Nucleus accumbens (tissue), 56 donors: ENCODE measurements at places on chromosomes 11 and 22.

DNA sequence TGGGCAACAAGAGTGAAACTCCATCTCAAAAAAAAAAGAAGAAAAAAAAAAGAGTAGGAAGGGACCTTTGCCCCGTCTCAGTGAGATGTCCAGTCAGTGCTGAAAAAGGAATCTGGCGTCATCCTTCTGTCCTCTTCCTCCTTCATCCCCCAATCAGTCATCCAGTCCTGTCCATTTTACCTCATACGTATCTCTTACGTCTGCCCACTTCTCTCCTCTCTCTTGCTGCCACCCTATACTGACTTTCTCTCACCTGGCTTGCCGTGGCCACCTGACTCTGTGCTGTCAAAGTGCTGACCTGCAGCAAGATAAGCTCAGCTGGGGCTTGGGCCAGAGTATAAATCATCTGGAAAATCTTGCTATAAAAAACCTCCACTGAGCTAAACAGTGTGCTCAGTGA is 13.6 kb downstream of the SEPTIN3 start:
- DNase-seq, result no peak

- DNase-seq, result peak; percentile 28
Measured at GRCh38 chr22:50531962-50532674, 2.3 kb upstream of the TYMP start.

DNA sequence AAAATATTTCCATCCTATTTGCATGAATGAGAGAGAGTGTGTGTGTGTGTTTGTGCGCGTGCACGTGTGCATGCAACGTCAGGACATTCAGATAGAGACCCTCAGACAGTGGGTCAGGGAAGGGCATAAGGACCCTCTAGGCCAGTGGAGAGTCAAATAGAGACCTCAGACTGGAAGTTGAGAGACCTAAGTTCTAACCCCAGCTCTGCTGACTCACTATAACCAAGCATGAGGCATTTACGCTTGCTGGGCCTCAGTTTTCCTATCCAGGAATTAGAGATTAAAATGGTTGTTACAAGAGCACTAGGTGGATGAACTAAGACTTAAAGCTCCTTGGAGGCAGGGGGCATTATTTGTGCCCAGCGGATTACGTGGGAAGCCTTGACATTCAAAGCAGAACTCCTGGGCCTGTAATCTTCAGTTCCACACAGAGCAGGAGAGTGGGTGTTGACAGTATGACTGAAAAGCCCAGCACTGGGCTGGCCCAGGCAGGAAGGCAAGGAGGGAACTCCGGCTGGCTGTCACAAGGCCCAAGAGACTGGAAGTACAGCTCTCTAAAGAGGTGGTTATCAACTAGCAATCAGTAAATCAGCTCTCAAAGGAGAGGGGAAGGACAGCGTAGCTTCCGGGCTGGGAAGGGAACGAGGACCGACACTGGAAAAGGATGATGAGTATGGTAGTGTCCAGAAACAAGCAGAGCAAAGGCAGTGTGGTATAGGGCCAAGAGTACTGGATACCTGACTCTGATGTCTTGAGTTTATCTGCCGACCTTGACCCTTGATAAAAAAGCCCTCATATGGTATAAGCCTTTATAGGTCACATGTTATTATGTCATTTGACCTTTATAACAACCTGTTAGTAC is 9.2 kb downstream of the RHOG start:
- DNase-seq, result no peak

DNA sequence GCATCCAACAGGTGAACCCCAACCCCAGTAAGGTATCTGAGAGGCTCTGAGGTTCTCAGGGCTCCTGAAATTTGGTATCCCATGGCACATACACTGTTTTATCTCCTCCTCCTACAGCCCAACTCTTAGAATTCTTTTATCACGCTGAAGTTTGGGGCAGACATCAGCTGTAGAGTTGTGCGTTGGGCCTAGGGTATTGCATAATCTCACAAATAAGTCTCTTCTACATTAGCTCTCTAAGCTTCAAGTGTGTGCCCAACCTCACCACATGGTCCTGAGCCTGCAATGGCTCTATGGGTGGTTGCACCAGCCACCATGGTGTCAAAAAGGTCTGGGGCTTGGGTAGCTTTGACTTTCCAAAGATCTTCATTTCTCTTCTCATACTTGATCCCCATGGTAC is 603.0 kb downstream of the BUD13 start:
- DNase-seq, result no peak

DNA sequence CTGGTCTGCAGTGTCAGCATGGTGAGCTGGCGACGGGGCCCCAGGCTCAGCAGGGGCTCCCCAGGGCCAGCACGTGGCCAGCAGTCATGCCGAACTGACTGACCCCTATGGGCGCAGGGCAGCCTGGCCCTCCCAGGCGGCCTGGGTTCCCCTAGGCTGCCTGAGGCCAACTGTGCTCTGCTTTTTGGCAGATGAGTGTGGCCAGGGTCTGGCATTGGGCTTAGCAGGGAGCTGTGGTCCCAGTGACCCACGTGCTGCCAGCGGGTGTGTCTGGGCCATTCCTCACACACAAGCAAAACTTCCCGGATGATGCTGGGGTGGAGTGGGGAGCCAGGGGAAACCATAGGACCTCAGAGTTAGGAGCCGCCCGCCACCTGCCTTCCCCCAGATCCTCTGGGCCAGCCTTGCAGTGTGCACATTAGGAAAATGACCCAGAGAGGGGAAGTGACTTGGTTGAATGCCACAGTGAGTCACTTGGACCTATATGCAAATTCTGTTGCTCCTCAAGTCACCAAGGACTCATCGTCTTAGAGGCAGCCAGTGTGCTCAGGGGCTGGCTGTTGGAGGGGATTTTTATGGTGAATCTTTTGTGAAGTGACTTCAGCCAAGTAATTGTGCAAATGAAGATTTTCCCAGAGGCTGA is 6.5 kb downstream of the ADORA2A start:
- DNase-seq, result no peak

DNA sequence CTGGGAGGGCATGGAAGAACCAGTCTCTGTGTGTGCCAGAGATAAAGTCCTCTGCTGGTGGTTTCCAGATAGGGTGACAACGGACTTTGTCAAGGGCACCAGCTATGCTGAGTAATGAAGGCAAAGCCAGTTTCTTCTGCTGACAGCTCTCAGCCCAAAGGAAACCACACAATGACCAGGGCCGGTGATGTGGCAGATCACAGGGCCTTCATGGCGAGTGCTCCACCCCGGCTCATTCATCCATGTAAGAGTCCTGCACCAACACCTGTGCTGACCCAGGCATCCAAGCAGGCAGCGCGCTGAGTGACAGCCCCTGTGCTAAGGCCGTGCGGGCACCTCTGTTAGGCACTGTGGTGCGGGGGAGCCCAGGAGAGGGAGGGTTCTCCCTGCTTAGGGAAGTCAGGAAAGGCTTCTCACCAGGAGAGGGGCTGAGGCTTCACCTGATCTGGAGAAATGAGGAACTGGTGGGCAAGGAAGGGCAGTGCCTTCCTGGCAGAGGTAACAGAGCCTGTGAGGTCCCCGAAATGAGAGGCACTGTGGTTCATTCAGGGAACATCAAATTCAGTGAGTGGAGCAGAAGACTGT is 33.8 kb downstream of the TP53I11 start:
- no peak for DNase-seq

- DNase-seq, result no peak
Measured at GRCh38 chr11:65504674-65505465, 6.0 kb downstream of the MALAT1 start.

DNA sequence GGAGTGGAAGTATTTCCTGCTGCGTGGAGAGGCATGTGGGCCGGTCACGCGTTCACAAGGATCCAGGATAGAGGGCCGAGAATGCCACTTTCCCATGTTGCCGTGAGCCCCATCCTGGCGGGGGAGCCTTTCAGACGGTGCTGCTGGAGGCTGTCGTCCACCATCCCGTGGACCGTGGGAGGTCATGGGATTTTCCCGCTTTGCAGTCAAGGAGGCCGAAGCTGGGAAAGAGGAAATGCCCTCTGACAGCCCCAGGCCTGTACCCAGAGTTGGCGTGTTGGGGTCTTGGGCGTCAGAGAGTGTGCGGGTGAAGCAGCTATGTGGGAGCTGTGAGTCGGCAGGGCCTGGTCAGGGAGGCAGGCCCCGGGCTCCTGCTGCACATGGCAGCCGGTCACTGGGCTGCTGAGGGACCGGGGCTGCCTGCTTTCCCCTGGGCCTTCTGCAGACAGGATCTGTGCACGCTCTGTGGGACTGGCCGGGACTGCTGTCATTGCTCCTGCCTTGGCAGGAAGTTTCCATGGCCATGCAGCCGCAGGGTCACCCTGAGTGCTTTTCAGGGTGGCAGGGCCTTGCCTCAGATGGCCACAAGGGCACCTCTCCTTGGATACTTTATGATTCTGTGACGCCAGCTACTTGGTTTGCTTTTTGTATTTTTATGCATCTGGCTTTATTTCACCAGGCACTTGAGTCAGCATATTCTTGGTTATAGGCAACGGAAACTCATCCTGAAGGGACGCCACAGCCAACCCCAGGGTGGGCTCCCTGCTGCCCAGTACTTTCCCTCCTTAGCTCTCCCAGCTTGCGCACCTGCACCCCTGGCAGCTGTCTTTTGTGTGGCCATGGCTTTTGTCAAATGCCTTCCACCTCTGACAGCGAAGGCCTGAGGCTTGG is 52.4 kb downstream of the AP2A2 start:
- no peak for DNase-seq

DNA sequence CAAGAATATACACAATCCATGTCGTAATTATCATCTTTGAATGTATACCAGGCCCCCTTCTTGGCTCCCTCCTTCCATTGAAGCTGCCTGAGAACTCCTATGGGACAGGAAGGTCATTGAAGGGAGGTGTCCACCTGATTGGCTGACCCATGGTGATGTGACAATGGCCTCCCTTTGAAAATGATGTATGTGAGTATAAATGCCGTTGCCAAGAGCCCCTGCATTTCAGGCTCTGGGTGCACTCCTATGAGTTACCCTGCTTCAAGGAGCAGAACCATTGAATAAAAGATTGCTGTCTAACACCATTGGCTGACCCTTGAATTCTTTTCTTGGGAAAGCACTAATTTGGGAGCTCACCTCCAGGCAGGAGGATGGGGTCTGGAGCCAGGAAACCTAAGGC is at the start of gene SPATA19:
Gene SPATA19, minus strand, starts transcription at position 101 of the 400 bp plus-strand sequence. Its CDS starts 67 bp downstream, at position 34.
- no peak for DNase-seq

GRCh38 chr11:17633987-17634775 is 85.2 kb upstream of the MYOD1 start:
- no peak for DNase-seq

DNA sequence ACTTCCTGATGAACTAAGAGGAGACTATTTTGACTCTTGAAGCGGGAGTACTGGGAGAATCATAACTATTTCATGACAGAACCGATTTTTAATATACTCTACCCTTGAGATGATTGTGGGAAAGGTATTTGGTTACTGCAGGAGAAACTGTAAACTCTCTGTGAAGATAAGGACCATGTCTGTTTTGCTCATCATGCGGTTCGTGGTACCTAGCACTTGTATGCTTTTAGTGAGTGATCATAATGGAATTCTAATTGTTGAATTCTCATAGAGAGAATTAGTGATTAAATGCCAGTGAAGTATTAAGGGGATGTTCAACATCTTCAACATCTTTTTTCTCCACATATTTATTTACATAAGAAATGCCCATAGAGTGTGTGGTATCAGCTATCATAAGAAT is 11.4 kb downstream of the AASDHPPT start:
- DNase-seq, result no peak

- DNase-seq, result no peak
Measured at GRCh38 chr22:31343235-31344191, 2.6 kb downstream of the PATZ1 start.

GRCh38 chr11:115918576-115918975 is 414.4 kb upstream of the CADM1 start:
- no peak for DNase-seq

DNA sequence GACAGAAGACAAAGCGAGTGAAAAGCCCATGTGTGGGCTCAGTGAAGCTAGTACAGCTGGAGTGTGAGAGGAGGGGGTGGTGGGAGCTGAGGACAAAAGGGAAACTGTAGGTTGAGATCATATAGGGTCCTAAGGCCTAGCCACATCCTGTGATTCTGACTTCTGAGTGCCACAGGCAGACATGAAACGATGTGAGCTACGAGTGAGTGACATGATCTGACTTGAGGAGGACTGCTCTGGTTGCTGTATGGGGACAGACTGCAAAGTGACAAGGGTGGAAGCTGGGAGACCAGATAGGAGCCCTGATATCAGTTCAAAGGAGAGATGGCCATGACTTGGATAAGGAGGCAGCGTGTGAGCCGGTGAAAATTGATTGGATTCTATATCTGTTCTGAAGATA is 85.4 kb downstream of the MICAL2 start:
- DNase-seq, result no peak

DNA sequence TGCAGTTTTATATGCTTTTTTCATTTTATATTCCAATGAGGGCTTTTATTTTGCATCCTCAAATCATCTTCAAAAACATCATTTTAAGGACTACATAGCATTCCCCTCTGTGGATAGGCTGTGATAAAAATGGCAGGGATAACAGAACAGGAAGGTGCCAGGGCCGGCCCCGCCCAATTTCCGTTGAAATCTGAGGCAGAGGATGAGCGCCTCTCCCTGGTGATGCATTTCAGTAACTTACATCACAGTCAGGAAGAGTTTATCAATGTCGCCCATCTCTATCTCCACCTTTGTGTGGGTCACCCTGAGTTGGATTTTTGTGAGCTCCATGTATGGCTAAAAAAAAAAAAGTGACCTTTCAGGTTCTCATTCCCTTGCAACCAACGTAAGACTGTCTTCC is 201.6 kb downstream of the DSCAML1 start:
- DNase-seq, result no peak
